NCI-H510A (cell line): ENCODE measurements at places on chromosomes 2 and 18.
A peak's percentile ranks its signal among the peaks of the same experiment; 100 is the strongest.

DNA sequence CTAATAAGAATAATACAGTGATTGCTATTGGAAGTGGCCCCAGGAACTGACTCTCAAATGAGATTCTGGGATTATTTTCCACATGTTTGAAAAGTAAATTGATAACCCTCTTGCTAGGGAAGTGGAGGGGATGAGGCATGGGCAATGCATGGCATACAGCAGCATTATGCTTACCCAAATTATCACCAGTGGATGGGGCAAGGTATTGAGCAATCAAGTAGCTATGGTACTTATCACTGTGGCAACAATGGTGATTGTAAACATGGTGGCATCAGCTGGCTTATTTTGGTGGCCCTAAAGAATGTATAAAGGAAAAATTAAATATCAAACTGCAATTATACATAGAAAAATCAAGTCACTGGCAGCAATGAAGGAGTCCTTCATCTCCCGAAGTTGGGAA, 155.1 kb downstream of the FIGN start:
- DNase-seq = no peak

DNA sequence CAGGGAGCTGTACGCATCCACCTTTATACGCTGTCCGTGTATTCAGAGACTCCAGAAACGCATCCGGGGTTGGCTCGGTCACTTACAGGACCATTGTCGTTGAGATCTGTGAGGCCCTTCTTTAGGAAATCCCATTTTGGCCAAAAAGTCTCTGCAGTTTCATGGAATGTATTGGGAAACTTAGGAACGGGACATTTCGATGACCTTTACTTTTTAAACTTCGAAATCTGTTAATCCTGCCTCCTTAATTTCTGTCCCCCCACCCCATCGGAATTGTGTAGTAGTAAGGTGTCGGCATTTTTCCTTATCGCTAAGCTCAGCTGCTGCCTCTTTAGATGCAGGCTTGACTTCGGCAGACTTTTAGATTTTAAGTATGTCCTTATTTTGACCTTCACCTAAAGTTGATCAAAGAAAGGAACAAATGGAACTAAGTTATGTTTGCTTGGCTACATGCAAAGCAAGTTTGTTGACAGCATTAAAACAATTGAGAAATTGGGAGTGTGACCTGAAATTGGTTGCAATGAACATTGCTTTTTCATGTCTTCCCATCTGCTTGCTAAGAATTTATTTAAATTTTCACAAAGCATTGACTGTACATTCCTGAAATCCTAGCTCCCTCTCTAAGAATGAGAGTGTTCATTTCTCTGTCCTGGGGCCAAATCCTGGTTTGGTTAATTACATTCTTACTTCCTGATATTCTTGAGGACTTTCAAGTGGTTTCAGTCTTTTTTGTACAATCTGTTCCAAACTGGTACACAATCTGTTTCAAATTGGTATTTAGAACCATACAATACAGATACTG, 884 bp upstream of the RAPH1 start:
- no peak for DNase-seq

DNA sequence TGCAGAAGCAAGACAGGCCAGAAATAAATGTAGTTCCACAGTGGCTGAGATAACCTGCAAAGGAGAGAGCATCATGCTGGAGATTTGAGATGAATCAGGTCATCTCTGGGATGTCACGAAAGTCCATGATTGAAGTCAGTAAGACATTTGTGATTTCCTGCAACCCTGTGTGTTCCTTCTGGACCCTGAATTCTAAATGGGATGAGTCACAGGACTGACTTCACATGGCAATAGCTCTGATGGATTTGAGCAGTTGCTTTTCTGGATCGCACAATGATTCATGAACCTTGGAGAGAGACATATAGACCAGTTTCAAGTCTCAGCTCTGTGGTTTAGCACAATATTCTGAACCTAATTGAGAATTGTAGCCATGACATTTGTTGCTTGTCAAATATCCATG, 102.9 kb downstream of the TSN start:
- no peak for DNase-seq

DNA sequence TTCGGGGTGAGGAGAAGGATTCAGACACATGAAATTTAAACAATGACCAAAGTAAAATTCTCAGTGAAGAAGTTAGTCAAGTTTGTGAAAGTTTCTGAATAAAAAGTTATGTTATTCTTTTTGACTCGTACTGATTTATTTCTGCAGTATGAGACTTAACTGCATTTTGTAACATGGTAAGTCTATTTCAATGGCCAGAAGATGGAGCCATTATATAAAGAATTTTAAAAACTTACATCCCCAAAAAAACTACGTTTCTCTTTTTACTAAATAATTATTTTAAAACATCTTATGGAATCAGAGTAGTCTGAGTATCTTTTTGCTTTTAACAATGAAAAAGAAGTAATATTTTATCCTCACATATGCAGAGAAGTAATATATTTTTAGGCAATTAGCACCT, 51.4 kb upstream of the SCN1A start:
- DNase-seq = no peak

GRCh38 chr18:75135158-75135725, 73.7 kb downstream of the PTGR3 start:
- DNase-seq = no peak

DNA sequence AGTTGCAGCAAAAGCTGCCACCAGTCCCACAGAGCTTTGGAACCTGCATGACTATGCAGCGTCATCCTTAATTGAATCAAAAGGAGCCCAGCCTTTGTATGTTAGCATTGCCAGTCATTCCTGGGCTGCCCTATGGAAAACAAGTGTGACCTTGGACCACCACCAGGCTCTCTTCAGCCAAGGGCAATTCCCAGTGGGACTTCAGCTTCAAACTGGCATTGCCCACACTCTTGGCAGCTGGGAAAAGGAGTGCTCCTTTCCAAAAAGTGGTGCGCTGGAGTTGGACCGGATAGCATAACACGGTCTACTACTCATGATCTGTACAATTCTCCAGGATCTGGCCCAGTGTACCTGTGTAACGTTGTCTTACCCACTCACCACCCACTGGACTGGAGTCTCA, 259.5 kb downstream of the MREG start:
- DNase-seq = no peak

DNA sequence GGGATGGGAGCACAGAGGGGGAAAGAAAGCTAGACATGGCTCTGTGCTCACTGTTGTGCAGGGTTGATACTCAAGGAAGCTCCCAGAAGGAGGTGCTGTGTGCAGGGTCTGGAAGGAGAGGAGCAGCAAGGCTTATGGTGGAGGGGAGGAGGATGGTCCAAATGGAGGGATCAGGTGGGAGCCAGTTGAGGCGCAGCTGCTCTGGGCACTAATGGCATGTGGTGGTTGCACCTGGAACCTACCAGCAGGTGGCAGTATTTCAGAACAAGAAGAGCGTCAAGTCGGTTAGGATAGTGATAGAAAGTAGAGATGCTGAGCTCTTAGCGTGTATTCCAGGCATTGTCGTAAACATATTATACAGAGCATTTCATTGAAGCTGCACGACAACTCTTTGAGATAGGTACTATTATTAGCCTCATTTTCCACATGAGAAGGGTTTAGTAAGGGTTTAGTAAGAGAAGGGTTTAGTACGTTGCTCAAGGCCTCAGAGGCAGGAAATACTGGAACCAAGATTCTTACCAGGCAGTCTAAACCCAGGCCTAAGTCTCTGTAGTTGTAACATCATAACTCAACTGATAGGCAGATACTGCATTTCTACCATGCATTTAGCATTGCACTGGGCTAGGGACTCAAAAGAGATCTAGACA, 223.7 kb downstream of the CYP26B1 start:
- DNase-seq = peak; percentile 32

GRCh38 chr2:108835040-108835439, 48.5 kb downstream of the CCDC138 start:
- DNase-seq = no peak

DNA sequence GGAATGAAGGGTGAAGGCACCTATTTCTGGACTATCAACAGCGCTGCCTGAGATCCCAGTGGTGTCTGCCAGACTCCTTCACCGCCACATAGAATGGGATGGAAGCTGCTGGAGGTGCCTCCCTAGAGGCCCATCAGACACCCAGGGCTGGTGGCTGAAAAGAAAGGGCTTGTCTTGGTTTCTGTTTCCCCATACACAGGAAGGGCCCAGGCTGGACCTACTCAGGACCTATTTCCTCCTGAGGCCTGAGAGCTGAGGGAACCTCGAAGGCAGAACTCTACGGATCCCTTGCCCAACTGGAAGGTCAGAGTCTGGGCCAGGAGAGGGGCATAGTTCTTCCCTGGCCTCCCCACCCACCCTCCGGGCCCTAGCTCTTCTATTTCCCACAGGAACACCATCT, 2.9 kb upstream of the CLEC4F start:
- no peak for DNase-seq

DNA sequence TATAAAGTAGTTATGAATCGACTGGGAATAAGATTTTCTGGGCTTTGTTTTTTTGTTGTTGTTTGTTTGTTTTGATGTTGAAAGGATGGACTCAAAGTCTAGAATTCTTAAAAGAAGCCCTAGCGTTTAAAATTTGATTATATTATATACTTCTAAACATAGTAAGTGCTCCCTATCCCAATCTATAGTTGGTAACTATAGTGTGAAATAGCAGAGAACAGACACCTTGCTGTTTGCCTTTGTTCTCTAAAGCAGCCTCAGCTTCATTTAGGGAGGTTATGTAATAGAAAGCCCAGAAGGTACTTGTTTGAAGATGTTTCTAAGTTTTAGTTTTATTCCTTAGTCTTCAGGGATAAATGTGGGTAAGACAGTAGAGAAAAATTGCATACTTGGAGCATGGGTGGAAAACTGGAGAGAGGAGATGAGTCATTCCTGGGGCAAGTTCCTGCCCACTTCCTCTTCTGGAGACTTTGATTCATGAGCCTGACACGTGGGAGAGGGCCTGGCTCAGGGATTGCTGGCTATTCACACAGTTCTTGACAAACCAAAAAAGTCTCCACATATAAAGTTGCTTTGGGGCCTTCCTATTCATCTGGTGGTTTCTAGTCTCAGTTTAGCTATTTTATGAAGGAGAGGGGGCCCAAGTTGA, 131.9 kb downstream of the MYO1B start:
- DNase-seq = peak; percentile 37

- DNase-seq = no peak
Measured at GRCh38 chr18:79871481-79872091, 73.8 kb downstream of the KCNG2 start.

DNA sequence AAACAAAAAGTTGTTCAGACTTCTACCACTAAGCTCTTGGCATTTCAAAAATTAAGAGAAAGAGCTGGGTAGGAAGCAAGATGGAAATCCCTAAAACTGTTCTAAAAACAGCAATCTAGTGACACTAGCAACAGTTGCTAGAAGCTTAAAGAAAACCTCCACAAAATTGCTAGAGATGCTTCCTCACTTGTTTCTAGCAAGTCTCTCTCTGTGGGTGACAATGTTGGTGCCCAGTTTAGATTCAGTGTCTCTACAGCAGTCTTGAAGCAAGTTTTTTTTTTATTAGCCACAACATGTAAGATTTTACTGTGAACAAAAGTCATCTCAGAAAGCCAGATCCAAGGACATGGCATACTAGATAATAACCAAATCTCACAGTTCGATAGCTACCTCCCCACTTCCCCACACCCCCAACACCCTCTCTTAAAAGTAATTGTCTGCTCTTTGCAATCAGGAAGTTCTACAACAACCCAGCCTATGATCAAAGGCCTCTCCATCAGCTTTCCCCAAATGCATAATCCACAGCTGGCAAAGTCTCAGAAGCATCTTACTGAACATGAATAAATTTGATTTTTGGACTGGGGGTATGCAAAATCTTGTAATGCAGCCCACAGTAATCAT, 70.0 kb downstream of the ANKRD44 start:
- DNase-seq = no peak

DNA sequence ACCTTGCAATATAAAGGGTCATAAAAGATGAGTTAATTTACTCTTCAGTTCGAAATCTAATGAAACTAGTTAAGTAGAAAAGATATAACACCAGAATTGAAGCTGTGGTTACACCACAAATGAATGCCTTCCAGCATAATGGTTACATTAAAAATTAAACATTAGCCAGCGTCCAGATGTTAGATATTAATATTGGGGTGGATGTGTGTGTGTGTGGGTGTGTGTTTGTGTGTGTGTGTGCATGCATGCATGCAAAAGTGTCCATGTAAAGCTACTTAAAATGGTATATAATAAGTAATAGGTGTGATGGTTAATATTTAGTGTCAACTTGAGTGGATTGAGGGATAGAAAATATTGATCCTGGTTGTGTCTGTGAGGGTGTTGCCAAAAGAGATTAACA, 170.4 kb upstream of the FN1 start:
- no peak for DNase-seq

- no peak for DNase-seq
Measured at GRCh38 chr2:165239230-165239629, at the start of gene SCN2A. SCN2A (plus strand) TSS chr2:165239414; CDS start chr2:165295824, 56,410 bp downstream.

DNA sequence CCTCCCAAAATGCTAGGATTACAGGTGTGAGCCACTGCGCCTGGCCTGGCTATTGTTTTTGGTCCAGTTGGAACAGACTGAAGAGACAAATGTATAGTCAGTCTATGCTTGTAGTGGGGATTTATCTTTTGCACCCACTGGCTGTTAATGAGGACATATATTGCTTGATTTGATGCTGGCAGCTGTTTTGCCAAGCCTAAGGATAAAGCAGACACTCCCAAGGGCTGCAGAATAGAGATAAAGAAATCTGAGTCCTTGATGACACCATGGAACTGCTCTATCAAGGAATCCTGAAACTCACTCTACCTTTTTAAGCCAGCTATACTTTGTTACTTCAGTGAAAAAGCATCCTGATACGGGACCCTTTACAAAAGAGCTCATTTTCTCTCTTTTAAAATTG, 43.1 kb upstream of the ENOSF1 start:
- no peak for DNase-seq

- no peak for DNase-seq
Measured at GRCh38 chr2:6863792-6864191, 1.9 kb downstream of the CMPK2 start.

GRCh38 chr2:7272210-7272609, 355.0 kb downstream of the RNF144A start:
- DNase-seq = no peak

- DNase-seq = no peak
Measured at GRCh38 chr18:63559567-63560491, 17.7 kb downstream of the SERPINB12 start.

- no peak for DNase-seq
Measured at GRCh38 chr2:220703279-220703678, 868.8 kb downstream of the EPHA4 start.

GRCh38 chr2:42974721-42975717, 182.6 kb upstream of the HAAO start:
- peak; percentile 10 for DNase-seq

- no peak for DNase-seq
Measured at GRCh38 chr2:160145471-160145870, 54.6 kb downstream of the ITGB6 start.

GRCh38 chr2:65791404-65791975, 359.1 kb upstream of the SPRED2 start:
- DNase-seq = no peak

DNA sequence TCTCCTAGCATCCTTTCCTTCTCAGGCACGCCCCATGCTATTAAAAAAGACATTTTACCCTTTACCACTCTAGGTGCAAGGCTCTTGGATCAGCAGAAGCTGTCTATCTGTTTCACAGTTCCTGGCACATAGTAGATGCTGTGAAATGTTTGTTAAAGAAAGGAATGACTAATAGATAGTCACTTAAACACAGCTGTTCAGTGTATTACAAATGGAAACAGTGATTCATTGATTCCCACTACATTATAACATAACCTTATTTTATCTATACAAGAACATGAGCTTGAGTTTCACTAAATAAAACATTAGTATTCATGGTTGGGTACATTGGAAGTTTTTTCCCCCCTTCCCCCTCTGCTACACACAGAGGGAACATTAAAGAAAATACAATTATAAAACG, 142.1 kb downstream of the ASXL3 start:
- no peak for DNase-seq
